ENCODE measurements at places on chromosomes 2 and 18.

DNA sequence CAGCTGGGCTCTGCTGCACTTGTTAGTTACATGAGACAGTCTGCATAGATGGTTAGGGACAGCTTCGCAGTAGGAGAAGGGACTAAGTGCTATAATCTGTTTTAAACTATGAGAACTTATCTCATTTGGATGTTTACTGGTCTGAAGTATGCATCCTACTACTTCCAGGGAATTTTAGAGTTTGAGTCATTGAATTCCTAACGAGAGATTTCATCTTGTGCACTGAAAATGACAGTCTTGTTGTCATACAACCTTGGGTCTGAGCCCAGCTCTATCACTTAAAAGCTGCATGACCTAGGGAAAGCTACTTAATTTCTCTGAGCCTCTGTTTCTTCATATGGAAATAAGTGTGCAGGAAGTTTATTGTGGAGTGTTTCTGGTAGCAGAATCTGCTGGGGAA is 78.4 kb downstream of the TRIM43 start:
- DNase-seq, result no peak

DNA sequence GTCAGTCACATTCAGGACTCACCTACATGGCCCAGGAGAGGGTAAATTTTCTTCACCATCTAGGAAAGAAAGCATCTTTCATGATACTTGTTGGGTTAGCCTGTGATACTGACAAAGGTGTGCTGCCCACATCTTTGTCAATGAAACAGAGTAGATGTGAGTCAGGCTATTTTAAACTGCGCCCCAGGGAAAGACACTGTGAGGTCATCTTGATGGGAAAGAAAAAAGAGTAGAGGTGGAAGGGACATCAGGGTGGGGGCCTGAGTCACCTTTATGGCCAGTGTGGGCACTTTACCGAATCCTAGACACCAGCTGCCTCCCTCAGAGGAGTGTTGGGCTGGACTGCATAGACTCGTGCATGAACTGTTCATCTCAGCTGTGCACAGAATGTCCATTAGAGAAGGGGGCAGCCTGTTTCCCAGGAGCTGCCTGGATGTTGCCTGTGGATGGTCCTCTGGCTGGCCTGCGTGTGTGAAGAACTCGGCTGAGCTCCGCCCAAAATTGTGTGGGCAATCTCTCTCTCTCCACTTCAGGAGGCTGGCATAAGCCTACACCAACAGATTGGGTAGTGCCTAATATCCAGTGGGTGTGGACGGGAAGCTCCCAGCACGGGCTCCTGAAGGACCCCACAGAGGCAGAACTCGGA is 278.7 kb upstream of the PXDN start:
- no peak for DNase-seq

- peak; percentile 72 for DNase-seq
Measured at GRCh38 chr2:290090-290722, 2.3 kb upstream of the ALKAL2 start.

DNA sequence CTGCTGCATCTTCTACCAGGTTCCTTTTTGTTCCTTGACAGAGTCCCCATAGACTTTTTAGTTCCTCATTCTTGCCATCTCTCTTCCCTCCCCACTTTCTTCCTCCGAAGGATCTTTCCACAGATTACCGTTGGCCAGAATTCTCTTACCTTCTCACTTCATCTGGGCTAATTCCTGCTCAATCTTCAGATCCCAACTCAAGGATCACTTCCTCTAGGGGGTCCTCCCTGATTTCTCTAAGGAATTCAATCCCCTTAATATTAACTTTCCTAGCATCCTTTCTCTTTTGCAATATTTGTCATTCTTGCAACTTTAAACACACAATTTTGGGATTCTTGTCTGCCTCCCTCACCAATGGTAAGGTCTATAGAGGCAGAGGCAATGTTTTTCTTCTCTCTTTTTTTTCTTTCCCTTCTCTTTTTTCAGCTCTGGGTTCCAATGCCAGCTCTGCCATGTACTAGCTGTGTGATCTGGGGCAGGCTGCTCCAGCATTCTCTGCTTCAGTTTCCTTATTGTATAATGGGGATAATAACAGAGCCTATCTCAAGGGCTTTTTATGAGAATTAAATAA is 5.4 kb upstream of the KCNE4 start:
- DNase-seq, result peak; percentile 22

GRCh38 chr2:143231254-143231645 is 102.0 kb downstream of the ARHGAP15 start:
- DNase-seq, result peak; percentile 4

GRCh38 chr2:136891100-136891499 is 125.8 kb downstream of the THSD7B start:
- no peak for DNase-seq

GRCh38 chr18:63936156-63936931 is 12.8 kb upstream of the HMSD start:
- DNase-seq, result peak; percentile 52

DNA sequence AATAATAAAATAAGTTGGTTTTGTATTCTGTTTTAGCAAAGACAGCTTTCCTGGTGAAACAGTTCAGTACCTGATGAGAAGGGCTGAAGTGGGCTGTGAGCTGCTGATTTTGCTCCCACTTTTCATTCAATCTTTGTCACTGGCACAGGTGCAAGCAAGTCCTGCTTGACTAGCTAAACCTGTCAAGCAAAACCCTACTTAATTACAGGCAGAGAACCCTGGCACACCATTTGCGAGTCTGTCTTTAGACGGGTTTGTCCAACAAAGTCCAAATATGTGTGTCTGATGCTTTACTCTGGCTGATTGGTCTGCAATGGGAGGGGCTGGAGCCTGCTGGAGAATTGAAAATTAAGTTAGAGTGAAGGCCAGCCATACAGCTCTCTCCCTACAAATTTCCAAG is 267.2 kb downstream of the EPHA4 start:
- no peak for DNase-seq

All from fibroblast of gingiva (primary cell).